ENCODE measurements at places on chromosomes 12 and 14. TPM values are rescaled to one million over a fixed set of nuclear protein-coding genes. Genes with fewer than 3 reads are reported as not detected.

CLEC4D gene
- total RNA-seq, result not detected

GRCh38 chr12:45425426-45425825 is 209.5 kb downstream of the ANO6 start:
- DNase-seq, result no peak

DNA sequence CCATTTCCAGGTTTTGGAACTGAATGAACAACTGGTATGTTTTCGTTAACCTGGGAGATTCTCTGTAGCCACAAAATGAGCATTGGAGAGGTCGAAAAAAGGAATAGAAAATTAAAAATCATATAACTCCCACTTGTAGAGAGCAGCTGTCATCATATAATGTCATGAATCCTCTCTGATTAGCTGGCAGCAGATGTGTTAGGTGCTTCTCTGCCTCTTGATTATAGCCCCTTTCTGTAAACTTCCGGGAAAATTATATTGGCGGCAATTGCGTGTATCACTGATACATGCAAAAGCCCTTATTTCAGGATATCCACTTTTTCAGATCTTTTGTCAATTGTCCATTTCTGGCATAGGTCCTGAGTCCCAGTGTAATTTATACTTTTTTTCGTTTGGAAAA is 31.7 kb downstream of the FGD4 start:
- DNase-seq, result no peak

LYZ gene
- total RNA-seq, result not detected

MANSC1 gene
- total RNA-seq, result 32.0 TPM

DNA sequence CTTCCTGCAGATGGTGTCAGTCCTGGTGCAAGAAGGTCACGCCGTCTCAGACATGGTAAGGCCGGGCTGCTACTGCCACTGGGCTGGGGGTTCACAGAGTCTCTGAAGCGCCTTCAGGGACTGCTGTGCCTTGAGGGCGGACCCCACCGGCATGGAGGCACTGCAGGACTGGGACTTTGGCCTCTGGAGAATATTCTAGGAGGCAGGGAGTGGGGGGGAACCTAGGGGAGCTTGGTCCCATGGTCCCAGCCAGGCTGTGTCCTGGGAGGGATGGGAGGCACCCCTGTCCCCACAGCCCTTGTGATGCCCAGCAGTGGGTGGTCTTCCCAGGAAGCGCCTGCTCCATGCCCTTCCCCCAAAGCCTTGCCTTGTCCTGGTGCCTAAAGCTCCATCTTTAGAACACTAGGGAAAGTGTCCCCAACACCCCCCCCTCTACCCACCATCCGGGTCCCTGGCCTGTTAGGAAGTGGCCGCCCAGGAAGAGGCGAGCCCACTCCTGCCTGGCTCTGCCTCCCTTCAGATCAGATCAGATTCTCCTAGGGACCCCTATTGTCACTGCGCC is 1.5 kb downstream of the AMN start:
- no peak for DNase-seq

KRT3 gene
- total RNA-seq, result 0.24 TPM

- DNase-seq, result no peak
These were observed 47.5 kb downstream of the MRPL42 start for GRCh38 chr12:93514853-93515252.

GRCh38 chr12:61137677-61138414 is 1122.4 kb upstream of the USP15 start:
- no peak for DNase-seq

DNA sequence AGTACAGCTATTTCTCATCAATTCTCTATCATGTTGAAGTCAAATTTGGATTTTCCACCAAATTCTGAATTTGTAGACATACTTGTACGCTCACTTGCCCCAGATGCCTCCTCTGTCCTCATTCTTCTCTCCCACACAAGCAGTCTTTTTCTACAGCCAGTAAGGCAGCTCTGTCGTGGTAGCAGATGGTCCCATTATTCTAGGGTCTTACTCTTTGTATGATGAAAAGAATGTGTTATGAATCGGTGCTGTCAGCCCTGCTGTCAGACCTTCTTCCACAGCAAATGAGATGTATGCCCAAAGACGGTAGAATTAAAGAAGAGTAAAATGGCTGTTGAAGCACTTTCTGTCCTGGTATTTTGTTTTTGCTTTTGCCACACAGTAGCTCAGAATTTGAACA is 17.2 kb upstream of the PAPLN start:
- DNase-seq, result no peak

DNA sequence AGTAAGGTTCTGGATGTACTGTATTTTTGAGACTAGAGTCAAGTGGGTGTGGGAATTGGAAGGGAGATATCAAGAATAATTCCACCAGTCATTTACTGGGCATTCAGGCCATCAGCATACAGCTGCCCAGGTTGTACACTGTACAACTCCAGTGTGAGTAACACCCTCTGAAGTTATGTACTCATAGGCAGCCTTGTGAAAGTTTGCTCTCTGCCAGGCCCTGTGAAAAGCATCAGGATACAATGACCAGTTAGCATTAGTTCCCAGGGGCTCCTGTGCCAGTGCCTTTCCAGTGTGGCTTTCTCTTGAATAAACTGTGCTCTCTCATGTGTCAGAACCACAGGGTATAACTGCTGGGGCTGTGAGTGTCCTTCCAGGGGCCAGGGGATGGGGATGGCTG is 89.7 kb downstream of the LGMN start:
- no peak for DNase-seq

DNA sequence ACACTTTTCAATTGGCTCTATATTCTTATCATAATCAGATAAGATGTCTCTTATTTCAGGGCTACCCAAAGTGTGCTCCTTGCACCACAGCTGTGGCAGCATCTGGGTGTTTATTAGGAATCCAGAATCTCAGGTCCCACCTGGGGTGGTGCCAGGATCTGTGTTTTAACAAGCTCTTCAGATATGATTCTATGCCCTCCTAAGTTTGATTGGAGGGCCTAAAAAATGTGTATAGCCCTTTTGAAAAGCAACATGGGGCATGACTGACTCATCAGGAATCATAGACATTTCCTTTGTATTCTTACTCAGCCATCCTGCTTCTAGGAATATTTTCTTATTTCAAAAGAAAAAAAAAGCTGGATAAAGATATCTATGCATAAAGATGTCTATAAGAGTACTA is 103.1 kb downstream of the HELB start:
- DNase-seq, result no peak

AICDA gene
- not detected for total RNA-seq

DNA sequence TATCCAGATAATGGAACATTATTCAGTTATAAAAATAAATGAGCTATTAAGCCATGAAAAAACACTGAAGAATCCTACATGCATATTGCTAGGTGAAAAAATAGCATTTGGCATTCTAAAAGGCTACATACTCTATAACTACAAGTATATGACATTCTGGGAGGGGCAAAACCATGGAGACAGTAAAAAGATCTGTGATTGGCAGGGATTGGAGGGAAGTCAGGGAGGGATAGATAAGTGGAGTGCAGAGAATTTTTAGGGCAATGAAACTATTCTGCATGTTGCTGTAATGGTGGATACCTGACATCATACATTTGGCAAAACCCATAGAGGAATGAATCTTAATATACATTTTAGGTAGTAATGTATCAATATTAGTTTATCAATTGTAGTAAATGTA is 63.1 kb upstream of the SLC38A2 start:
- no peak for DNase-seq

DNA sequence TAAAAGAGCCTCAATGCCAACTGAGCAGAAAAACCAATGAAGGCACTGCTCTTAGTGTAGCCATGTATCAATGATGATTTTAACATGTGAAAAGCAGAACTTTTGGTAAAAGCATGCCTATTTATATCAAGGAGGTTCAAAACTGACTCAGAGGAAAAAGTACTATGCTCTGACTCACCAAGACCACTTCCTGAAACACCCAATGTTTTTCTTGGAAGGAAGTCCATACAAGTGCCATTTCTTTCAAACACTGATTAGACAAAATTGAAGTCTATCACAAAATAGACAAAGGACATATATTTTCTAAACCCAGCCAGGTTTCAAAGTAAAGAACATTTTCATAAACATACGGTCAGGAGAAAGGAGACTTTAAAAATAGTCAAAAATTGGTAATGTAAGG is 88.6 kb downstream of the EPS8 start:
- peak; percentile 74 for DNase-seq

DNA sequence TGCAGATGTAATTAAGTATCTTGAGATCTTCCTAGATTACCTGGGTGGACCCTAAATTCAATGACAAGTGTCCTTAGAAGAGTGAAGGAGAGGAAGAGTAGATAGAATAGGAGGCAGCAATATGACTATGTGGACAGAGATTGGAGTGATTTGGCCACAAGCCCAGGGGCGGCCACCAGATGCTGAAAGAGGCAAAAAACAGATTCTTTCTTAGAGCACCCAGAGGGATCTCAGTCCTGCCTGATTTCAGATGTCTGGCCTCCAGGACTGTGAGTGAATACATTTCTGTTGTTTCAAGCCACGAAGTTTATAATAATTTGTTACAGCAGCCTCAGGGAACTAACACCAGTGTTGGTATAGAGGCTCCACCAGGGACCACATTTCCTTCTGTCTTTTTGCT is 67.3 kb downstream of the DACT1 start:
- DNase-seq, result no peak

- no peak for DNase-seq
These were observed 33.2 kb upstream of the LTBP2 start for GRCh38 chr14:74645244-74645643.

DNA sequence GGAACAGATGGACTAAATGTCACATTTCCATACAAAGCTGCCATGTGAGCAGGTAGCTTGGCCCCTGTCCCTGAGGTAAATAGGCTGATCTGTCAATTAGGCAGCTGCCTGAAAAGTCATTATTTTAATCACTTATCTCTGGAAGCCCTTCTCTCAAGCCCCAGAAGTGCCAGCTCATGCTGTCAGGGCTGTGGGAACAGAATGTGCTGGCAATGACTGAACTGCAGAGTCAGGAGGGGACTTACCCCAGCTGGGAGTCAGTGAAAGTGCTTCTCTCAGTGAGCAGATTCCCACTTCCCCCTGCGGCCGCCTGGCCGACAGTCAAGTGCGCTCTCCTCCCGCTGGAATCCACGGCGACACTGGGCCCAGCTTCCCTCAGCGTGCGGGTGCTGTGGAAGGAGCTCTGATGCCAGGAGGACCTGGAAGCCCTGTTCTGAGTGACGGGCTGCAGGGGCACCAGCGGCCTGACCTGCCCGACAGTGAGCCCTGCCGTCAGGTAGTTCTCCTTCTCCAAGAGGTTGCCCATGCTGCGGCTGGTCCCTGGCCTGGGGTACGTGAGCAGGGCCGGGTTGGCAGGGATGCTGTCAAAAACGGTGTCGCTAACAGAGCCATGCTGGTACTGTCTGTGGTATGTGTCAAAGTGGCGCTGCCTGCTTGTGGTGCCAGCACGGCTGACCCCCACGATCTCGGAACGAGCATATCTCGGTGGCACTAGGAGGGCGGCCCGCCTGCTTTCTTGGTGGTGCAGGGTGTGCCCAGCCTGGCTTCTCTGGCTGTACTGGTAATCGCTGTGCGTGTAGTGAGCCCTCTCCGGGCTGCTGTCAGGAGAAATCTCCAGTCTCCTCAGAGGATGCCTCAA is 18.7 kb downstream of the PKP2 start:
- DNase-seq, result no peak

DNA sequence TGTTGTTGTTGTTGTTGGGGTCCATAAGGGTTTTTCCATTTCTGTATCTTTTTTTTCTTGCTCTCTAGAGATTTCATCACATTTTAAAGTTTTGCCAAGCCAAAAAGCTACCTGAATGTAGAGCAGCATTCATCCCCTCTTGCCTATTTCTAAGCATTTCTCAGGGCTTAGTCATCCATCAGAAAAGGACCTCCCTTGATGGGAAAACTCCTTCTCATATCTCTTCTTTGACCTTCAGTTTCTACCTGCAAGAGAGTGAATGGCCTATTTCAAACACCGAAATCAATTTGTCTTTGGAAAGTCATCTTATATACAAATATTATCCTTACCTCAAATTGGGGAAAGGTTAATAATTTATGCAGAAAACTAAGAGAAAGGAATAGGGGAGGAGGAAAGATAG is 4.5 kb downstream of the MYBPC1 start:
- peak; percentile 59 for DNase-seq

DNA sequence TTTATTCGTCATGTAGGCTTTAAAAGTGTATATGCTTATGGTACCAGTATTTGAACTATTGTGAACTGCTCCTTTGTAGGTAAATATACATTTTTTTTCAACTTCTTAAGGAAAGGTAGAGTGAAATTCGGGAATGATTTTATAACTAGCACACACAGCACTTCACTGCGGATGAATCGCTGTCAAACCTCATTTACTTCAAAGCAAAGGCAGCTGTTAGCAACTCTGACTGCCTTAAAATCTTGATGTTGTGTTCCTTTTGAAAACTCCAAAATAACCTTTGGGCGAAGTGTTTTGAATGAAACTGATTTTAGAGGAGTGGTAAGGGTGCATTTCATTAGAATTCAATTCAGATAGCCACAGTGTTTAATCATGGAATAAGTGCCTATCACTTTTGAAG is 95.8 kb downstream of the GLT1D1 start:
- no peak for DNase-seq

RPS29 gene
- total RNA-seq, result 1,294 TPM

OTUB2 gene
- total RNA-seq, result 0.55 TPM

C12orf42 gene
- not detected for total RNA-seq

- no peak for DNase-seq
These were observed 133.3 kb downstream of the TBX5 start for GRCh38 chr12:114272605-114273004.

CCDC177 gene
- not detected for total RNA-seq

DNA sequence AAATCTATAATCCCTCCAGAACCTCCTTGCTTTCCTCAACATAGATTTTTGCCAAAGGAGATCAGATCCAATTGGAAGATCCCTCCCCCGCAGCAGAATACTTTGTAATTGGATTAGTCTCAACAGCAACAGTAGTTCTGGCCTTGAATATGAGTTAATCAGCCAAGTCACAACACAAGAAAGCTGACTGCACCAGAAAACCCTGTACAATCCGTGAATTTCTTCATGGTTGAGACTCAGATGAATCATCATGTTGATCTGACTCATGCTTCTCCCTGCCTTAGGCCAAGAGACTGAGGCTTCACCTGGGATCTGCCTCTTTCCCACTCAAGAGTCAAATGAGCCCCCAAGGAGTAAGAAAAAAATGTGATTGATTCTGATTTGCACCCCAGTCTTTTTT is 3.0 kb upstream of the METTL17 start:
- DNase-seq, result peak; percentile 78

GRCh38 chr12:109710205-109710746 is 3.3 kb upstream of the FAM222A start:
- no peak for DNase-seq
